ENCODE measurements at places on chromosomes 12 and 14. TPM values are rescaled to one million over a fixed set of nuclear protein-coding genes. Genes with fewer than 3 reads are reported as not detected.

GRCh38 chr12:15234011-15234410 is 12.8 kb upstream of the RERG start:
- H3K4me3 ChIP-seq, result no peak overlapping the region
- no peak for DNase-seq
- H3K36me3 ChIP-seq, result no peaks in the 10 kb centered on the region
- H3K4me1 ChIP-seq, result no peaks in the 10 kb centered on the region
- no peaks in the 10 kb centered on the region for H3K27me3 ChIP-seq

The CHMP4A gene
- total RNA-seq, result 19.3 TPM

The CACNA1C gene
- 0.82 TPM for total RNA-seq

The VRTN gene
- 143 TPM for total RNA-seq
